ENCODE measurements at places on chromosomes 5 and 9. TPM values are rescaled to one million over a fixed set of nuclear protein-coding genes. Genes with fewer than 3 reads are reported as not detected.

C1QTNF2 gene
- not detected for total RNA-seq

DNA sequence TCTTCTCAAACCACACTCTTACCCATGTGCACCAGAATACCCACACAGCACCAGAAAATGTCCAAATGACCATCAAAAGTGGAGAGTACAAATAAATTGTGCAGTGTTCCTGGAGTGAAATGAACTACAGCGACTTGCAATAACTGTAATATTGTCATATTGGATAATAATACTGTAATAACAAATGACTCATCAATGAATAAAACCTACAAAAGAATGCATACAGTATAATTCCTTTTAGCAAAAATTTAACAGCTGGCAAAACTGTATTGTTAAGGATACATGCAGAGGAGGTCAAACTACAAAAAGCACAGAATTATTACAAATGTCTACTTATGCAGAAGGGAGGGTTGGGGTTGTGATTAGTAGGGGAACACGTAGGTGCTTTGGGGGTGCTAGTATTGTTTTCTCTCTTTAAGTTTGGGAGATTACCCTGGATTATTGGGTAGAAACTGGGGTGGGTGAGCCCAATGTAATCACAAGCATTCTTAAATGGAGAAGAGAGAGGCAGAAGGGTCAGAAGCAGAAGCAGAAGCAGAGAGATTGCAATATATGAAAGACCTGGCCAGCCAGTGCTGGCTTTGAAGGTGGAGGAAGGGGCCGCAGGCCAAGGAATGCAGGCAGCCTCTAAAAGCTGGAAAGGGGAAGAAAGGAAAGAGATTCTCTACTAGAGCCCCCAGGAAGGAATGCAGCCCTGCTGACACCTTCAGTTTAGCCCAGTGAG is 21.8 kb downstream of the IRF1 start:
- H3K27me3 ChIP-seq = no peaks in the 10 kb centered on the region
- no peak overlapping the region for H3K4me3 ChIP-seq
- H3K27ac ChIP-seq = no peak overlapping the region
- peaks cover 78% of the 10 kb centered on the region for H3K4me1 ChIP-seq
- H3K36me3 ChIP-seq = peaks cover 16% of the 10 kb centered on the region

GADD45G gene
- 19.8 TPM for total RNA-seq

DMRT3 gene
- not detected for total RNA-seq

TAF11L10 gene
- not detected for total RNA-seq

- H3K4me1 ChIP-seq = no peaks in the 10 kb centered on the region
- H3K27ac ChIP-seq = no peak overlapping the region
- no peaks in the 10 kb centered on the region for H3K36me3 ChIP-seq
- peaks cover 3% of the 10 kb centered on the region for H3K27me3 ChIP-seq
- no peak overlapping the region for H3K4me3 ChIP-seq
- no peak for DNase-seq
Measured at GRCh38 chr9:69376651-69377050, 51.6 kb downstream of the ENTREP1 start.

CDKN2A gene
- total RNA-seq = 3.7 TPM

GRCh38 chr5:58275516-58275915 is 184.4 kb downstream of the PLK2 start:
- peaks cover 2% of the 10 kb centered on the region for H3K27me3 ChIP-seq
- DNase-seq = no peak
- H3K4me1 ChIP-seq = peaks cover 2% of the 10 kb centered on the region
- no peak overlapping the region for H3K27ac ChIP-seq
- H3K36me3 ChIP-seq = no peaks in the 10 kb centered on the region

DNA sequence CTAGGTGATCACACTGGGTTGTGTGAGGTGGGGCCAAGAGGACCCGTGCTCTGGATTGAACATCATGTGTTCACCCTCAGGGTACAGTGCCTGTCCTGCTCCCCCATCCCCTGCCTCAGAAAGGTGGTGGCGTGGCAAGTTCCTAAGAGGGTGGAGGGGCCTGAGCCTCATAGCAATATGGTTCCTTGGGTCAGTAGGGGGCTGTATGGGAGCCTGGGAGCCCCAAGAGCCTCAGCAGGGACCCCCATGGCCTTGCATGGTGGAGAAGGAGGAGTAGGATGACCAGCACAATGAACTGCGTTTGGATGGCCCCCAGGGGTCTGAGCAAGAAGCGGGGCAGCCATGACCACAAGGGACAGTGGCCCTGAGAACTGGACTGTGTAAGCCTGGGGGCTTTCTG is 89.6 kb upstream of the SHB start:
- no peaks in the 10 kb centered on the region for H3K27me3 ChIP-seq
- H3K27ac ChIP-seq = no peak overlapping the region
- no peaks in the 10 kb centered on the region for H3K36me3 ChIP-seq

SHOC1 gene
- total RNA-seq = not detected

DNA sequence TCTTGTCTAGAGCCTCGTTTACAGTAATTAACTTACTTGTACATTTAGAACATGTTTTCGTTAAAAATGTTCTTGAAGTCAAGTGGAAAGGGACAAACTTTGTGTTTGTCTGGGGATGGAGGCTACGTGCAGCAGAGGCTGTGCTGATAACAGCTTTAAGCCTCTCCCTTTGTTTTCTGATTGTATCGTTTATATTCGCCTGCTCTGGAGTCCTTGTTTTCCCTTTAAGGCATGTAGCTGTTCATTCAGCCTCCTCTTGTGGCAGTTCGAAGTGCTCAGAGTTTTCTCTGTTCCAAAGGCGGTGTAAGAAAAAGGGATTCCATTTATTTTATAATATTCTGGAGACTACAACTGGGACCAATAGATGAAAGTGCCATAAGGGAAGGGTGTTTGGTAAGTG is 1.9 kb downstream of the SLC36A1 start:
- DNase-seq = no peak
- peaks cover 27% of the 10 kb centered on the region for H3K27me3 ChIP-seq
- peak overlapping the region; percentile 92 for H3K4me3 ChIP-seq
- peaks cover 19% of the 10 kb centered on the region for H3K4me1 ChIP-seq
- H3K36me3 ChIP-seq = peaks cover 4% of the 10 kb centered on the region

IFNA21 gene
- not detected for total RNA-seq

DNA sequence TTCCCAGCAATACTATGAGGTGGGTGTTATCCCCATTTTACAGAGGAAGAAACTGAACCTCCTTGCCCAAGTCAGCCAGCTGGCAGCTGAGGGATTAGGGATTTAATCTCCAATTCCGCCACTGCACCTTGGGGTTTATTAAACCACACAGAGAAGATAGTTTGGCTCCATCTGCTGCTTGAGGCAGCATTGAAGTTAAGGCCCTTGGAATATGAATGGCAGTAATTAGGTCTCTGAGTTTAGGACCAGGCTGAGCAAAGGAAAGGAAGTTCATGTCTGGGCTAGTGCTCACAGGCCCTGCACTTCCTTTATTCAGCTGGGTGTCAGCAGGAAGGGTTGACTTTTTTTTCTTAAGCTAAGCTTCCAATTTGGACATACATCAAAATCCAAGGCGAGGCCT is 86.9 kb upstream of the GDNF start:
- no peak for DNase-seq
- H3K27ac ChIP-seq = no peak overlapping the region
- no peak overlapping the region for H3K4me3 ChIP-seq

ZNF622 gene
- 40.7 TPM for total RNA-seq

- H3K27me3 ChIP-seq = no peaks in the 10 kb centered on the region
- H3K27ac ChIP-seq = no peak overlapping the region
- peaks cover 17% of the 10 kb centered on the region for H3K4me1 ChIP-seq
- H3K36me3 ChIP-seq = no peaks in the 10 kb centered on the region
- H3K4me3 ChIP-seq = no peak overlapping the region
- DNase-seq = no peak
Measured at GRCh38 chr5:133114166-133114932, 62.5 kb downstream of the HSPA4 start.

GRCh38 chr9:17993024-17993423 is 414.2 kb downstream of the SH3GL2 start:
- DNase-seq = no peak
- H3K36me3 ChIP-seq = no peaks in the 10 kb centered on the region
- H3K4me3 ChIP-seq = no peak overlapping the region
- H3K27ac ChIP-seq = no peak overlapping the region
- no peaks in the 10 kb centered on the region for H3K27me3 ChIP-seq
- no peaks in the 10 kb centered on the region for H3K4me1 ChIP-seq

PTRH1 gene
- total RNA-seq = 22.8 TPM

GRCh38 chr5:22947921-22948320 is 94.8 kb upstream of the CDH12 start:
- no peak overlapping the region for H3K4me3 ChIP-seq
- no peak overlapping the region for H3K27ac ChIP-seq
- DNase-seq = no peak
- no peaks in the 10 kb centered on the region for H3K4me1 ChIP-seq
- H3K27me3 ChIP-seq = no peaks in the 10 kb centered on the region

- H3K36me3 ChIP-seq = no peaks in the 10 kb centered on the region
- H3K27ac ChIP-seq = no peak overlapping the region
- peaks cover 13% of the 10 kb centered on the region for H3K27me3 ChIP-seq
- peaks cover 9% of the 10 kb centered on the region for H3K4me1 ChIP-seq
- DNase-seq = peak; percentile 79
Measured at GRCh38 chr9:134243778-134244467, 79.6 kb upstream of the RNU6ATAC start.

DNA sequence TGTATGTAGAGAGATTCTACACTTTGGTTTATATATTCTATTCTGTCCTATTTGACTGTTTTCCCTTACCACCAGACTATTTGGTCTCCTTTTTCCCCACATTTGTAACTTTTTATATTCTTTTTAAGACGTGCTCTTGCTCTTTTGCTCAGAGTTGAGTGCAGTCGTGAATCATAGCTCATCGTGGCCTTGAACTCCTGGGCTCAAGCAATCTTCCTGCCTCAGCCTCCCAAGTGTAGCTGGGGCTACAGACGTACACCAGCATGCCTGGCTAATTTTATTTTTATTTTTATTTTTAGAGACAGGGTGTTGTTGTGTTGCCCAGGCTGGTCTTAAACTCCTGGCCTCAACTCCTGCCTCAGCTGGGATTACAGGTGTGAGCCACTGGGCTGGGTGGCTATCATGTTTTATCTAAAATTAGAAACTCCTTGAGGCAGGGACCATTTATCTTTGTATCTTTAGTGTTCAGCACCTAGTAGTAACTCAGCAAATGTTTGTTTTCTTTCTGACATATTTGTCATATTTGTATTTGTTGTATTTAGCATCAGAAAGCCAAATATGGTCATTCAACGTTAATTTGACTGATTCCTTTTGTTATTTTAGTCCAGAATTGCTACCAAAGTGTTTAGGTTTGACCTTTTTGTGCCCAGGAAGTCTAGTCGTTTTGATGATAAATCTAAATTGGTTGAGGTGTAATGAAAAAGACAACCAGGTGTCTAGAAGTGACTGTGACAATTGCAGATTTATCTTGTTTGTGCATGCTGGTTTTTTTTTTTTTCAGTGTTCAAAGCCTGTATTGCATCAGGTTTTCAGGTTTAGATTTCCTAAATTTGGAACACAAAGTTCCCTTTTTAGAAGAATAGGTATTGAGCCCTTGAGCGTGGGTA is 44.3 kb downstream of the ERBIN start:
- H3K4me1 ChIP-seq = peaks cover 26% of the 10 kb centered on the region
- peaks cover 17% of the 10 kb centered on the region for H3K36me3 ChIP-seq
- no peak overlapping the region for H3K4me3 ChIP-seq
- no peak overlapping the region for H3K27ac ChIP-seq

DNA sequence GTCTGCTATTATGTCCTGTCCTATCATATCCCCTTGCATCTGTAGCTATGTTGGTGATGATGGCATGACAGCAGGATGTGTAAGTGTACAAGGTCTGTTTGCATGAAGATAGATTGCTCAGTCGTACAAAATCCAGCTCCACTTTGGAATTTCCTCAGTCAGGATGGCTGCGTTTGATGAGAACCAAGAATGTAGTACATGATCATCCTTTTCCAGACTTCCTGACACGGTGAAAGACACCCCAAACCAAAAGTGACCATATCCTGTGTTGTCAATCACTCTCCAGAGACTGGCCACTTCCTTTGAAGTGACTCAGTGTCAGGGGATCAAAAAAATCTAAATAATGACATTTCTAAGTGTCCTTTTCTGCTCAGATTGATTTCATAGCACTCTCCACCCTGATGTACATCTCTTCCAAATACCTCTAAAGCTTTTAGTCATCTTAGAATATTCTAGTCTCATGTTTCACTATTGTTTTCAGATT is 213.4 kb downstream of the PLK2 start:
- H3K36me3 ChIP-seq = no peaks in the 10 kb centered on the region
- no peak overlapping the region for H3K27ac ChIP-seq
- no peaks in the 10 kb centered on the region for H3K4me1 ChIP-seq
- no peak overlapping the region for H3K4me3 ChIP-seq
- peaks cover 2% of the 10 kb centered on the region for H3K27me3 ChIP-seq
- DNase-seq = no peak

IFNB1 gene
- total RNA-seq = not detected

GRCh38 chr5:78550891-78551290 is 97.7 kb downstream of the LHFPL2 start:
- H3K4me3 ChIP-seq = no peak overlapping the region
- H3K27me3 ChIP-seq = peaks cover 14% of the 10 kb centered on the region
- H3K4me1 ChIP-seq = peaks cover 3% of the 10 kb centered on the region
- H3K36me3 ChIP-seq = no peaks in the 10 kb centered on the region

DNA sequence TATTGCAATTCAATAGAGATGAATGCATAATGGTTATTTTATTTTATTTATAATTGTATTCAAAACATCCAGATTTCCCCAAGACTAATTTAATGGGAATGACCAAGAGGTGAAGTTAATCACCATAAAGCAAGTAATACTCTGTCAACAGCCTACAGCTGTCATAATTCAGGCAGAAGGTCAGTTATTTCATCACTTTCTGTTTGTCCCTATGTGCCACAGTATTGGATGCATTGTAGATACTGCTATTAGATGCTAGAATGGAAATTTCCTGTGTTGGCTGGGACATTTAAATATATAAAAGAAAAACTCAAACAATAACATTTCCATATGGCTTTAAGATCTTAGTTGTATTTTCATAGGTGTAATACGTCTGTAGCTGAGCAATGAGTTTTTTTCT is 56.7 kb upstream of the MINAR2 start:
- no peak overlapping the region for H3K27ac ChIP-seq
- no peaks in the 10 kb centered on the region for H3K4me1 ChIP-seq
- H3K27me3 ChIP-seq = no peaks in the 10 kb centered on the region
- DNase-seq = no peak
- H3K4me3 ChIP-seq = no peak overlapping the region

RANBP17 gene
- total RNA-seq = not detected

TMEM252 gene
- not detected for total RNA-seq

SLCO6A1 gene
- total RNA-seq = not detected

DNA sequence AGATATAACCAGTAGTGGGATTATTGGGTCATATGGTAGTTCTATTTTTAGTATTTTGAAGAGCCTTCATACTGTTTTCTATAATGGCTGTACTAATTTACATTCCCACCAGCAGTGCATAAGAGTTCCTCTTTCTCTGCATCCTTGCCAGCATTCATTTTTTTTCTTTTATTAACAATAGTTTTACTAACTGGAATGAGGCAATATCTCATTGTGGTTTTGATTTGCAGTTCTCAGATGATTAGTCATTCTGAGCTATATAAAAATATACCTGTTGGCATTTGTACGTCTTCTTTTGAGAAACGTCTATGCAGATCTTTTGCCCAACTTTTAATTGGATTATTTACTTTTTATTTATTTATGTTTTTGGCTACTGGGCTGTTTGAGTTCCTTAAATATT is 1579.3 kb upstream of the CDH6 start:
- no peaks in the 10 kb centered on the region for H3K27me3 ChIP-seq
- no peaks in the 10 kb centered on the region for H3K36me3 ChIP-seq
- DNase-seq = no peak
- no peaks in the 10 kb centered on the region for H3K4me1 ChIP-seq
- no peak overlapping the region for H3K4me3 ChIP-seq
- H3K27ac ChIP-seq = no peak overlapping the region
